ENCODE measurements at places on chromosomes 7 and 10.

- DNase-seq, result no peak
Measured at GRCh38 chr7:30927040-30927439, 15.4 kb downstream of the AQP1 start.

GRCh38 chr7:92609921-92610518 is 19.8 kb upstream of the FAM133B start:
- DNase-seq, result no peak

DNA sequence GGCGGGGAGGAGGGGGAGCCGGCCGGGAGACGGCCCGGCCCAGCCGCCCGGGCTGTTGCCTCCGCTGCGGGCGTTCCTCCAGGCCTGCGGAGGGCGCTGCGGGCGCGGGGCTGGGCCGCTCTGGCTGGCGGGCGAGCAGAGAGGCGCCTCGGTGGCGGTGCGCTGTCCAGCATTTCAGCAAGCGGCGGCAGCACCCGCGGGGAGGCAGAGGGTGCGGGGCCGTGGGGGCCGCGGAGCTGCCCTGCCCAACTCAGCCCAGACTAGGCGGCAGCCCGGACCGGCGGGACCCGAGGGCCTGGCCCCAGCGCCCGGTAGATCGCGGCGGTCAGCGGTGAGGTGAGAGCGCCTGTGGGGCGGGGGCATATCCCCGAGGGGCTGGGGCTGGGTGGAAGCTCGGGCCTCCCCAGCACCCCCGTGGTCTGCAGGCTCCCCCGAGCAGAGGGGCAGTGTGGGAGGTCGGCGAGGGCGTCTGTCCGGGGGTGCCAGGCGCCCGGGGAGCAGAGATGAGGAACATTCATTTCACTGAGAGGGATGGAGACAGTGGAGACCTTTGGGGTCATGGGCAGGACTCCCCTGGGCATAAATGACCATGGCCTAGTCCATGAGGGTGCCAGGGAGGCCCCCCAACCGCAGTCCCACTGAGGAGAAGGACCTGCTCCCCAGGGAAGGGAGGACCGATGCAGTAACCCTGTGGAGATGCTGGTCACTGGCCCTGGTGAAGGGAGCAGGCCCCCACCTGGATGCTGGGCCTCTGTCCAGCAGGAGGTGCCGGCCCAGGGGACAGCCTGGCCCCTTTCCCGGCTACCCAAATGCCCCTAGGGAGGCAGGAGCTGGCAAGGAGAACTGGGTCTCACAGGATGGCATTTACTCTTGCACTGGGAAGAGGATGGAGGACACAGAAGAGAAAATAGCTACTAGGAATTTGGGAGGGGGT is at the start of gene SRRM3:
Gene SRRM3 (plus strand): TSS at position 165 of the 934 bp plus-strand sequence. CDS start 33,171 bp downstream, outside the sequence.
- DNase-seq, result peak; percentile 82

GRCh38 chr7:104852386-104852785 is 161.6 kb upstream of the KMT2E start:
- DNase-seq, result no peak

GRCh38 chr10:123926401-123927264 is 35.0 kb upstream of the CPXM2 start:
- DNase-seq, result peak; percentile 51

GRCh38 chr10:98414578-98414931 is 427 bp downstream of the PYROXD2 start:
- DNase-seq, result no peak

GRCh38 chr10:87956055-87956454 is 92.6 kb downstream of the PTEN start:
- DNase-seq, result no peak

- DNase-seq, result no peak
Measured at GRCh38 chr10:60706146-60706545, 72.1 kb upstream of the CDK1 start.

DNA sequence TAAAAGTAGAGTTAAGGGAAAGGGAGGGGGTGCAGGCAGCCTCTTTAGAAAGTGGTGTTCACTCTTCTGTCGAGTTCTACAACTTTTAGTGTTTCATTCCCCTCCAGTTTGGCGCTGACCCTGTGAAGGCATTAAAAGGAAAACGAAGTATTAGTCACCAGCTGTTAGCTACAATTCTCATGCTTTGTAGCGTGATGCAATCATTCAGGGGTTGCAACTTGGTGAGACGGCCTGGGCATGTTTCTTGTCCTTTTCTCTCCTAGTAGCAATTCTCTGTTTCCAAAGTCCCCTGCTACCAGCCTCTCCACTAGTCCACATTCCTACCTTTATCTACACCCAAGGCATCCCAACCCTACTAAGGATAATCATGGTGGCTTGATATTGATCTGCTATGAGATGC is 33.7 kb upstream of the DGKI start:
- no peak for DNase-seq

DNA sequence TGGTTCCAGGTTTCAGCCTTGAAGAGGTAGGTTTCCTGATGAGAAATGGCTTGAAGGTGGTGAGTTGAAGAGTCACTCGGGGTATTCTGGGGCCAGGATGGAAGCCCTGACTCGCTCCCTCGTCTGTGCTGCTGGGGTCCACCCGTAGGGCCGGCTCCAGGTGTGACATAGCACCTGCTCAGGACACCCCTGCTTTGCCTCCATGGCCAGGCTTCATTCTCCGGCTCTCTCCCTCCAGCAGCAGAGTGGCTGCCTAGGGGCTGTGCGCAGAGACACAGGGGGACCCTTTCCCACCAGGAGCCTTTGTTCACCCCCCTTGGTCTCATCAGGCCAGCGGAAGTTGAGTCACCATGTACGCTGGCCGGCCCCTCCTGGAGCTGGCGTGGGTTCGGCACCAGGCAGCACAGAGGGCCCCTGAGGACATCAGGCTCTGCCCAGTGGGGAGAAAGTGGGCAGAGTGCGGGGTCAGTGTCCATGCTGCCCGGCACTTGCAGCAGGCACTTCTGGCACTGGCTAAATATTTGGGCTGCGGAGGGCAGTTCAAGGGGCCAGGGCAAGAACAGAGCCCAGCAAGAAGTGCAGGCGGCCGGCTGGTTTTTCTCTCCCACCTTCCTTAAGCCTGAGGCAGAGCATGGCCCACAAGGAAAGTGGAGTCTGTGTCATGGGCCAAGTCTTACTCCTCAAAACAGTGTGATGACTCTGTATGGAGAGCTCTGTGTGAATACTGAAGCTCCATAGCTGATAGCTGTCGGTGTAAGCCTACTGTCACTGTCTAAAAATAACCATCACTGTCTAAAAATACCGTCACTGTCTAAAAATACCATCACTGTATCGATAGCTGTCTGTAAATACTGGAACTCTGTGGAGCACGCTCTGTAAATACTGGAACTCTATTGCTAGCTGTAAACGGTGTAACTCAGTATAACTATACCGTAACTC is 3.7 kb upstream of the PRKAR1B start:
- no peak for DNase-seq

- DNase-seq, result no peak
Measured at GRCh38 chr7:68434857-68435256, 1163.4 kb upstream of the AUTS2 start.

GRCh38 chr10:28202941-28203352 is 99.9 kb downstream of the MPP7 start:
- DNase-seq, result no peak

Data from activated CD4-positive, alpha-beta T cell treated with anti-CD3 and anti-CD28 coated beads, Interleukin-2, amount 50 U/mL, for 16 hours (primary cell).